ENCODE measurements at places on chromosomes 7 and 10.
A peak's percentile ranks its signal among the peaks of the same experiment; 100 is the strongest.

DNA sequence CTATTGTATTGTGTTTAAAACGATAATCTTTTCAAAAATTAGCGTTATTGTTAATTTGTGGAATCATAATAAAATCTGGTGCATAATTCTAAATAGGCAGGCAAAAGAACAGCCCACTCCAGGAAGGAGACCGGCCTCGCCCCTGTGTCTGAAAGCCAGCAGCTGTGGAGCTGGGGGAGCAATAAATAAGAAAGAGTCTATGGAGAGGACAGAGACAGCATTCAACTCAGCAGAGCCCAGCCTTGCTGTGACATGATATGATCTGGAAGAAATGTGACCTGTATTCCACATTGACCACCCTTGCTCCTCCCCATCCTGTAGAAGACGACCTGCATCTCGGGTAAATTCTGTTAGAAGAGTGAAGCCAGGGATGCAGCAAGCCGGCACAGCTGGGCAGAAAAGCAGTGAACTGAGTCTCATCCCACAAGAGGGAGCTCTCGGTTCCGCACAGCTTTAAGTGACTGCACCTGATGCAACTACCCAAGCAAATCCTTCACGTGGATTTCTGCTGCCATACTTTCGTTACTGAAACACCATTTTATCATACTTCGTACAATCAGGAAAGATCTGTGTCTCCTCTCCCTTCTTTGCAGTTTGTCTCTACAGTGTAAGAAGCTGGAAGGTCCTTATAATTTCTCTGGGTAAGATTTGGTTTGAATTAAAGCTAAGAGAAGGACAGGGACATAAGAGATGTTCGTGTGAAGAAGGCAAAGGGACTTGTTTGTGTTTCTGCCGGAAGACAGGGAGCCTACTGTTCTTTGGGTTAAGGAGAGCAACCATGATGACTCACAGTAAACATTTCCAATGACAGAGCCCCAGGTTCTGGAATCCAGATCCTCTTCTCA, 427.1 kb downstream of the GPAM start:
- H3K27me3 ChIP-seq: no peaks in the 10 kb centered on the region
- no peak overlapping the region for H3K4me3 ChIP-seq
- DNase-seq: no peak
- H3K36me3 ChIP-seq: no peaks in the 10 kb centered on the region
- H3K4me1 ChIP-seq: no peaks in the 10 kb centered on the region

GRCh38 chr10:124003070-124003419, 90.4 kb downstream of the CHST15 start:
- H3K4me1 ChIP-seq: peaks cover 3% of the 10 kb centered on the region
- H3K4me3 ChIP-seq: no peak overlapping the region
- peaks cover 5% of the 10 kb centered on the region for H3K27me3 ChIP-seq
- no peaks in the 10 kb centered on the region for H3K36me3 ChIP-seq
- no peak overlapping the region for H3K27ac ChIP-seq
- no peak for DNase-seq

- no peaks in the 10 kb centered on the region for H3K4me1 ChIP-seq
- no peaks in the 10 kb centered on the region for H3K36me3 ChIP-seq
- H3K27ac ChIP-seq: no peak overlapping the region
- no peaks in the 10 kb centered on the region for H3K27me3 ChIP-seq
These were observed 7.3 kb downstream of the ELMO1 start for GRCh38 chr7:37441386-37441760.

DNA sequence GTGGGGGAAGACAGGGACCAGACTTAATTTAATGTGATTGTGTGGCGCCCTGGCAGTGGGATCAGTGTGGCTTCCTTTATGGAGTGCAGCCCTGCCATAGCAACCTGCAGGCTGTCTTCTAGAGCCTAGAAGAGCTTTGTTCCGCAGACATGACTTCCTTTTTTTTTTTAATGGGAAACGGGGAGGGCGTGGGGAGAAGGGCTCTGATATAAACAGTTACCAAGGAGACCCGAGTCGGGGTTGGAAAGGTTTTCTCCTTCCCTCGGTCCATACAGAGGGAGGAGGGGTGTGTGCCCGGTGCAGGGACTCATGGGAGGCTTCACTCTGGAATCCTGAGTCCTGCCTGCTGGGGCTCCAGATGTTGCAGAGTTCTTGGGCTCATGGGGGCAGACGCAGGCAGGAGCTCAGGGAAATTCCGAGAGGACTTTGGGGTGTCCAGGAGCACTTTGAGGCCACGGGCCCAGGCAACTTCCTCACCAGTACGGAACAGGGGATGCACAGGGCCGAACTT, 26.9 kb downstream of the TMEM120A start:
- H3K27me3 ChIP-seq: no peaks in the 10 kb centered on the region
- H3K36me3 ChIP-seq: no peaks in the 10 kb centered on the region
- no peak overlapping the region for H3K4me3 ChIP-seq
- H3K27ac ChIP-seq: no peak overlapping the region
- no peak for DNase-seq

DNA sequence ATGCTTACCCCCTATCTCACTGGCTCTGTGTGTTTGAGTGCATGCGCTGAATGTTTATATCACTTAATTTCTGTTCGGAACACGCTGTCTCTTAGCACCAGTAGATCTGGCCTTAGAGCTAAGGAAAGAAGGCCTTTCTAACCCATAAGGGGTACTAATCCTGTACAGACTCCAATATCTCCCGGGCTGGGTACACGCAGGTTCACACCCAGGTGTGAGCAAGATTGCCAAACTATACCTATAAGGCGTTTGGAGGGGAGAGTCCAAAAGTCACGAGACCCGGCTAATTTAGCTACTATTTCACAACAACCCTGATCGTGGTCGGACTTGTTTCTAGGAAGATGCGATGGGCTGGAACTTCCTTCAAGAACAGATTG, 727 bp upstream of the PDSS1 start:
- H3K4me3 ChIP-seq: peak overlapping the region; percentile 97
- peak overlapping the region; percentile 78 for H3K27ac ChIP-seq
- no peak for DNase-seq
- H3K36me3 ChIP-seq: no peaks in the 10 kb centered on the region
- peaks cover 10% of the 10 kb centered on the region for H3K4me1 ChIP-seq
- H3K27me3 ChIP-seq: no peaks in the 10 kb centered on the region

GRCh38 chr7:150797661-150798060, 2.5 kb downstream of the TMEM176B start:
- no peak overlapping the region for H3K4me3 ChIP-seq
- no peak overlapping the region for H3K27ac ChIP-seq
- H3K36me3 ChIP-seq: no peaks in the 10 kb centered on the region

Measured in astrocyte (in vitro differentiated cells and primary cell).